ENCODE measurements at places on chromosomes 6 and 20.

- H3K4me1 ChIP-seq = peaks cover 31% of the 10 kb centered on the region
- peak overlapping the region; percentile 93 for H3K4me3 ChIP-seq
- no peak for DNase-seq
- H3K36me3 ChIP-seq = no peaks in the 10 kb centered on the region
Measured at GRCh38 chr6:26401389-26401986, 587 bp upstream of the BTN3A1 start.

DNA sequence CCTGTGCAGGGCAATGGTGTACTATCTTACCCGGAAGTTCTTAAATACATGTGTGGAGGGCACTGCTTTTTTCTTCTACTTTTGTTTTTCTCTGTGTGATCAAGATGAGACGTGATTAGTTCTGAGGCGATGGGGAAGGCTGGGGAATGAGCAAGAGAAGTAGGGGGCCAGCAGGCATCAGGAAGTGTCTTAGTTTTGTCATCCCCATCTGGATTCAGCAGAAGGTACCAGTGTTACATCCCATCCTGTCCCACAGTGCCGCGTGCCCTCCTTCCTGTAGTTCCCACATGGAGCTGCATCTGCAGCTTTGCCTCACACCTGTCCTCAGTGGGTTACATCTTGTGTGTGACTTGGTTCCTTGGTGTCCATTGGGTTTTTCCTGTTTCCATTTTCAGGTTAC is 86.9 kb downstream of the FNDC1 start:
- peaks cover 6% of the 10 kb centered on the region for H3K27me3 ChIP-seq
- H3K27ac ChIP-seq = no peak overlapping the region
- H3K4me1 ChIP-seq = peaks cover 25% of the 10 kb centered on the region
- DNase-seq = no peak
- no peaks in the 10 kb centered on the region for H3K36me3 ChIP-seq
- H3K4me3 ChIP-seq = no peak overlapping the region

DNA sequence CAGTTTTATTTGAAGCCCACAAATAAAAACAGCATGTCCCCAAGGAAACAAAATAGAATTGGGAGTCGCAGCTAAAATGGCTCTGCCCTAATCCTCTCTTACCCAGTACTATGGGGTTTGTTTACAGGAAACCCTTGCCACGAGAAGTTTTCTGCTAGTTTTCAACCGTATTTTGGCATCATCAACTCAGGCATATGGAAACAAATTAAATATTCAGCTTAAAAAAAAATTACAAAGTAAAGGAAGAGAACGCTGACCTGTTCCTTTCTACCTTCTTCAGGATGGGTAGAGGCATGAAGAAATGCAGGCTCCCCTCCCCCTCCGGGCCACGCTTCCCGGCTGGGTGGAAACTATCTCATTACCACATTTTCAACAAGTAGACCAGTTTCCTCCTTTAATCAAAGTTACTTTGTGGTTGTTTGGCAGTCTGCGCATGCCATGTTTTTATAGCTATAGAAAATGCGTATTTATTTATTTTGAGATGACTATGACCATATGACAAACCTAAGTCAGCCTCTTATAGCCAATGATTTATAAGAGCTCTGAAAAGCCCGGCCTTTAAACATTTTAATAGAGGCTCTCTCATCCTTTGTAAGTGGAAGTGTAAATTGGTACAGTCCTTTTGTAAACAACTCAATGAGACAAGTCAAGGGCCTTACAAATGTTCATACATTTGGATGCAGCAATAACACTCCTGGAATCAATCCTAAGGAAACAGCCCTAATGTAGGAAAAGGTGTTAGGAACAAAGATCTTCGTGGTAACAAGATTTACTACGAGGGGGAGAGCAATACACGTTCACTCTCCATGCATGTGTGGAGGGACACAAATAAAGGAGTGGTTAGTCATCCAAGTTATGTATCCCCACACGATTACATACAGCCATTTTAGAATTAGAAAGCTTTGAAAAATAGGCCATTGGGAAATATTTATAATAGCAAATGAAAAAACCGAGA is 16.1 kb upstream of the ZNF217 start:
- peak overlapping the region; percentile 32 for H3K4me3 ChIP-seq
- no peaks in the 10 kb centered on the region for H3K27me3 ChIP-seq
- peak; percentile 26 for DNase-seq
- peaks cover 58% of the 10 kb centered on the region for H3K4me1 ChIP-seq

GRCh38 chr6:149439626-149440025 is 39.6 kb downstream of the SUMO4 start:
- peaks cover 6% of the 10 kb centered on the region for H3K27me3 ChIP-seq
- no peak overlapping the region for H3K27ac ChIP-seq
- DNase-seq = no peak
- H3K4me3 ChIP-seq = no peak overlapping the region
